ENCODE measurements at places on chromosomes 6 and 20.
A peak's percentile ranks its signal among the peaks of the same experiment; 100 is the strongest.

GRCh38 chr6:31379850-31380249, 22.9 kb upstream of the HLA-B start:
- DNase-seq = no peak

GRCh38 chr6:12286373-12287110, 3.6 kb upstream of the EDN1 start:
- DNase-seq = peak; percentile 30

DNA sequence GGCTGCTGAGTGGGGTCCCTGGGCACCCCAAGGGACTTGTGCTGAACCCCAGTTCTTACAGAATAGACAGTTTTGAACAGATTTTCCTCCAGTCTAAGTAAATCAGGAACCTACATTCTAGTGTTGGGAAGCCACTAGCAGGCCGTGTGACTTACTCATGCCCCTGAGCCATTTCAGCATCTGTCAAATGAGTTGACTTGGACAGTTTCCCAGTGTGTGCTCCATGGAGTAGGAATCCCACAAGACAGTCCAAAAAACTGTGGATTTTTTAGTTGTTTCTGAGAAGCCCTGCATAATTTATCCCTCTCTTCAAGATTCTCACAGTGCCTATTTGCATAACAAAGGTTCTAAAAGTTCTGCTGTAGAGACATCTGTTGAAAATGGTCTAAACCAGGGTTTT, 2.1 kb downstream of the GABRR2 start:
- DNase-seq = no peak

DNA sequence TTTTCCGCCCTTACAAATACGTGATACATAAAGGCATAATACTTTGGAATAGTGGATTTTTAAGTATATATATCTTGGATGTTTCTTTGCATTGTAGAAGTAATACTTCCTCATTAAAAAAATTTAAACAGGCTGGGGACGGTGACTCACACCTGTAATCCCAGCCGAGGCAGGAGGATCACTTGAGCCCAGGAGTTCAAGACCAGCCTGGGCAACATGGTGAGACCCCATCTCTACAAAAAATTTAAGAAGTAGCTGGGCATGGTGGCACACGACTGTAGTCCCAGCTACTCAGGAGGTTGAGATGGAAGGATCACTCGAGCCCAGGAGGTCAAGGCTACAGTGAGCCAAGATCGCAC, 38.6 kb upstream of the RNF8 start:
- DNase-seq = no peak

DNA sequence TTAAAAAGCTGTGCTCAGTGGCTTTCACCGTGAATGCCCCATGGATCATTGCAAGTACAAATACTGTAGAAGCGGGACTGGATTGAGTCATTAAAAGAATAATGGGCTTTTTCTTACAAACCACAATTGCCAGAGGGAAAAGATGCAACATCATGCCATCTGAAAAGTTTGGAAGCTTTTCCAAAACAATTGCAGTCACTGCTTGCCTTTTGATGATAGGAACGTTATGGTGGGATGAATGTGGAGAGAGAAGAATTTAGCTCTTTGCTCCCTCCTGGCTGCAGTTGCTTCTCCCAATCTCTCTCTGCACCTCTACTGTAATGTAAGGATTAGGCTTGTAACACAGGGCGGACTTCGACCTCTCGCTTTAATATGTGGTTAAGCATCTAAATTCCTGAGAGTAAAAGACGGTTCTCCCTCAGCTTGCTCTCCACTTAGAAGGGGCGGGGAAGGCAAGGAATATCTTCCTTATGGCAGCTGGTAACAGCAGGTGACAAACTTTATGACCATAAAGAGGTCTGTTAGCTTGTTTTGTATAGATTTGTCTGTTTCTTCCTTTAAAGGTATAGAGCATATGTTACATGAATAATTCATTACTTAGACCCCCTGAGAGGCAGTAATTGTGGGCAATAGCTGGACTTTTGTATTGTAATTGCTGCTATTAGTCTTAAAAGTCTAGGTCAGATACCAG, 376.1 kb downstream of the UTRN start:
- DNase-seq = no peak

DNA sequence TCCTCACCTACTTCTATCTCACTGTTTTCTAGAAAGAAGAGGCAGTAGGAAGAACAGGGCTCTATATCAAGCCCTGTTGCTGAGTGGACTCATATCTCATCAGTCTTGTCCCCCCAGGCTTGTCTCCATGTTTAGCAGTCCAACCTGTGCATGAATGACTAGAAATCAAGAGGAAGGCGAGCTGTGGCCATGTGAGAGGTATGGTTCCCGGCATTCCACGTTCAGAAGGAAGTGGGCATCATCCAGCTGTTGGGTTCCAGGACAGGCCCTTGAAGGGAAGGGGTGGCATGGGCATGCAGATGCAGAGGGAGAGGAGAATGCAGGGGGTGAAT, 176.6 kb downstream of the MRPL14 start:
- no peak for DNase-seq

DNA sequence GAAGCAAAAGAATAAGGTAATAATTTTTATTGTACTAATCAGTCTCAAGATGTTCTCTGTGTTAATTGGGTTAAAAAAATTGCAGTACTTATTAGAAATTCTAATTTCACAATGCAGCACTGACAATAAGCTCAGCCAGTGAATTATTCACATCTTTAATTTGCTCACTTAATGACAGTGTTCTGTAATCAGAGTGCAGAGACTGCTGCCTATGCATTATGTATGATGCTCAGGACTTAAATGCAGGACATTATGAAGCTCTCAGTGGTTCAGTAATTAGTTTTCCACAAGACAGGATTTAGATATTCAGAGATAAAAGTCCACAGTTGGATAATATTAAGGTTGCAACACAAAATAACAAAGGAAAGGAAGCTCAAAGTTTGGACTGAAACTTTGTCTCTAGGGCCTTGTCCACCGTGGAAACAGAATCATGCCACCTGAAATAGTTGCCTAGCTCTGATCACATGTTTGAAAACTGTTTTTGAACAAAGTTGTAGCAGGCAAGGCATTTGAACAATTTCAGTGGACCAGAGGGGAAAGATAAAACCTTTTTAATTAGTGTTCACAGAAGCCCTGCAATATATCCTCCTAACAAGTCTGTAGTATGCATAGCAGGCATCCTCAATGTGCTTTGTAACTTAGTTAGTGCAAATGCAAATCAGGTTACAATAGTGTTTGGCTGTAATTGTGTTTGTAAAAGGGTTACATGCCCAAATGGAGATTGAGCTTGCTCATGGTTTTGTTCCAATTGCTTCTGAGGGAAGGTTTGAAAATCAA, 23.7 kb upstream of the MMS22L start:
- no peak for DNase-seq
